Stimulated activated naive CD4-positive, alpha-beta T cell (primary cell): ENCODE measurements at places on chromosomes 13 and 19.

DNA sequence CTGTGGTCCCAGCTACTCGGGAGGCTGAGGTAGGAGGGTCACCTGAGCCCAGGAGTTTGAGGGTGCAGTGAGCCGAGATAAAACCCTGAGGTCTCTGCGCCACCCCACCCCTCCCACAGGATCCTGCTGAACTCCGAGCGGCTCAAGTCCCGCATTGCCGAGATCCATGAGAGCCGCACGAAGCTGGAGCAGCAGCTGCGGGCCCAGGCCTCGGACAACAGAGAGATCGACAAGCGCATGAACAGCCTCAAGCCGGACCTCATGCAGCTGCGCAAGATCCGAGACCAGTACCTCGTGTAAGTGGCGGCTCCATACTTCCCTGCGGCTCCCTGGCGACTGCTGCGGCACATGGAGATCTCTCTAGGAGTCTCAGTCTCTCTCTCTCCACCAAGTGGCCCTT is 6.6 kb upstream of the IFI30 start:
- no peak for DNase-seq

- DNase-seq, result no peak
These were observed 625 bp downstream of the ZNF709 start for GRCh38 chr19:12484011-12484370.

DNA sequence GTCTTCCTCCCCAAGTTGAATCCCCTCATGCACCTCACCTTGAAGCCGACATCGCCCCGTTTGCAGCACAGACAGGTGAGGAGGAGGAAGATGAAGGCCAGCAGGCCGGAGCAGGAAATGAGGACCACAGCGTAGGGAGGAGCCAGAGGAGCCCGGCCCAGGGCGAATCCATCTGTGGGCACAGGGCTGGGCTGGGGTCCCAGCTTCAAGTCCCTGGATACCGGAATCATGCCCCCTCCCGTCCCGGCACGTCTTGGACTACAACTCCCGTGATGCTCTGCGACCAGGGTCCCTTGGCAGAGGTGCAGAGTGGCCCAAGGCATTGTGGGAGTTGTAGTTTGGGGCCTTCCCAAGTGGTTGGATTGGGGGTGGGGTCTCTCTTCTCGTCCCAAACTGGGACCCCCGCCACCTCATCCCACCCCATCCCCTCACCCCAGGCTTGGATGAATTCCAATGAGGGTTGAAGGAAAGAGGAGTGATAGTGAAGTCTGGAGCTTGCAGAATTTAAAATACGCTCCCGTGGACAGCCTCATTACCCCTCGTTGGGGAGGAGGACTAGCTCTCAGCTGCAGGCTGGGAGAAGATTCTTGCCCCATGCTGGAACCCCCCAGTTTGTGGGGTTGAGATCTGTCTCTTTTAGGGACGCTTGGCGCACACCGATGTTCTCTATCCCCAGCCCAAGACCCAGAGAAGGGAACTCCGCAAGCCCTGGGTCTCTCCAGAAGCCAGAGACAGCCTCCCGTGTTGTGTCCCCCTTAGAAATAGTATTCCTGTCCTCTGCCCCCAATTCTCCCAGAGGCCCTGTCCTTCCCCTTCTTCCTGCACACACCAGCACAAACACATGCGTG is 990 bp downstream of the LMTK3 start:
- DNase-seq, result peak; percentile 65

- DNase-seq, result no peak
These were observed 10.6 kb upstream of the CEACAM4 start for GRCh38 chr19:41637484-41637883.

DNA sequence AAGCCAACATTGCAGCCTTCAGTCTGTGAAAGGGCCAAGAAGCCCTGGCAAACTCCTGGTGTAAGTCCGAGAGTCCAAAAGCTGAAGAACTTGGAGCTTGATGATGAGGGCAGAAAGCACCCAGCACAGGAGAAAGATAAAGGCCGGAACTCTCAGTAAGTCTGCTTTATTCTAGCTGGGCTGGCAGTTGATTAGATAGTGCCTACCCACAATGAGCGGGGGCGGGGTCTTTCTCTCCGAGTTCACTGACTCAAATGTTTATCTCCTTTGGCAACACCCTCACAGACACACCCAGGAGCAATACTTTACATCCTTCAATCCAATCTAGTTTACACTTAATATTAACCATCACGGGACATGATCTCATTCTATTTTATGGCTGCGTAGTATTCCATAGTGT is 1317.1 kb downstream of the SLITRK1 start:
- DNase-seq, result no peak

GRCh38 chr13:112849500-112849899 is 119.5 kb upstream of the MCF2L start:
- DNase-seq, result no peak

GRCh38 chr13:111540486-111540885 is 220.0 kb downstream of the TEX29 start:
- no peak for DNase-seq
